ENCODE measurements at places on chromosomes 5 and 9.

DNA sequence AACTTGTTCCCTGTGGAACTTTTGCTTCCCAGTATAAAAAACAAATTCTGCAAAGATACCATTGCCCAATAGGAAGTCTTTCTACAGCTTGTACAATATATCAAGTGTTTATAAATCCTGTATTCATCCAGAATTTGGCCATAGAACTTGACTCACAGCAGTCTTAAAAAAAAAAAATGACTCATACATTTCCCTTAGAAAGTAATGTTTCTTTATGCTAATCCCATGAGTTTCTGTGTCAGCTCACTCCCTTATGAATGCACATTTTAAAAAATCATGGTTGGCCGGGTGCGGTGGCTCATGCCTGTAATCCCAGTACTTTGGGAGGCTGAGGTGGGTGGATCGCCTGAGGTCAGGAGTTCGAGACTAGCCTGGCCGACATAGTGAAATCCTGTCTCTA lies 89.3 kb upstream of the DMRT1 start:
- DNase-seq = no peak

DNA sequence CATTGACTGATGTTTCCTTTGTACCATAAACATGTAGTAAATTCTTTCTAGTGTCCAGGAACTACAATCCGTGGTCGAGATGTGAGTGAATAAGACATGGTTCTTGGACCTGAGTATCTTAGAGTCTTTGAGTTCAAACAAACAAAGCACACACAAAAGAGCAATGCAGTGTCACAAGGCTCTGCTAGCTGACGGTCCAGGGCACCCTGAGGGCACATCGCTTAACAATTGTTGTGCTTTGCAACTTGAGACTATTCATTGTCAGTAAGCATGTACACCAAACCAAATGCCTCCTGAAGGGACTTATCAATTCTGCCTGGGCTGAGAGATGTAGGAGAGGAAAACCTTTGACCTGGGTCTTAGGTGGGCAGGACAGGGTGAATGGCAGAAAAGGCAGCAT lies 84.8 kb downstream of the CAMK4 start:
- no peak for DNase-seq

DNA sequence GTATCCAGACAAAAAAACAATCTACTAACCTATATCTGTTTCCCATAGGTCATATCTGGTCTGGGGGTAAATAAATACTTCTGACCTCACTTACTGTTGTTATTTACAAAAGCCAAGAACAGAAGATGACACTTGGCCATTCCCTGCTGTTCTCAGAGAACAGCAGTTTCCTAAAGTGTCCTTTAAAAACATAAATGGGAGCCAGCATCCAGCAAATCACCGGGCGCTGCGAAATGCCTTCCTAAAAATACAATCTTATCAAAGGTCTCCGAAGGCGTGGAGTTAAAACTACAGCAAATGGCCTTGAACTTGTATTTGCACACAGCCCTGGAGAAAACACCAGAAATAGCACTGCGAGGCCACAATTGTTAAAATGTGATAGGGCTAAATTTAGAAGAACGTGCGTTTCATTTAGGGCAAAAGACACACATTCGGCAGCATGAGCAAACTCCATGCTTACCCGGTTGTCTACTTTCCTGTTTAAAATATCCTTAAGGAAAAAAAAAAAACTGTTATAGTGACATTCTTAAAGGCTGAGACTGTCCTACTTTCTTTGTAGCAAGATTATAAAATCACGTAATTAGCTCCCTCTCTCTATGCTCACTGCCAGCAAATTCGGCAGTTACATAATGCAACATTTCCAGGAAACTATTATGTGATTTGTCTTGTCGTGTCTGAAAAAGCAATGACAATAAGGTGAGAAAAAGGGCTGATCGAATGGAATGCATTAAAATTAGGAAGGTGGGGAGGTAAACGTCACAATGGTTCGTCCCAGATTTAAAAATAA lies 1.5 kb downstream of the NFIL3 start:
- no peak for DNase-seq

GRCh38 chr9:115665519-115665918 lies 488.1 kb upstream of the PAPPA start:
- no peak for DNase-seq

- DNase-seq = no peak
Measured at GRCh38 chr5:31153521-31153920, 40.0 kb upstream of the CDH6 start.

- DNase-seq = no peak
Measured at GRCh38 chr9:125495172-125496119, 211.6 kb downstream of the MAPKAP1 start.

DNA sequence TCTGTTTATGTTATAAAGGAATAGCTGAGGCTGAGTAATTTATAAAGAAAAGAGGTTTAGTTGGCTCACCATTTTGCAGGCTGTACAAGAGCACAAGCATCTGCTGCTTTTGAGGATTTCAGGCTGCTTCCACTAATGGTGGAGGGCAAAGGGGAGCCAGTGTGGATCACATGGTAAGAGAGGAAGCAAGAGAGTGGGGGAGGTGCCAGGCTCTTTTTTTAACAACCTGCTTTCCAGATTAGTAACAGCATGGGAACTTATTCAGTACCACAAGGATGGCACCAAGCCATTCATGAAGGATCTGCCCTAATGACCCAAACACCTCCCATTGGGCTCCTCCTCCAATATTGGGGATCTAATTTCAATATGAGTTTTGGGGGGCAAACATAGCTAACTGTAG lies 40.4 kb downstream of the CCL28 start:
- DNase-seq = no peak

- DNase-seq = no peak
Measured at GRCh38 chr5:169788168-169788567, 151.1 kb downstream of the DOCK2 start.

- no peak for DNase-seq
Measured at GRCh38 chr5:152465140-152465539, 60.1 kb upstream of the NMUR2 start.

- no peak for DNase-seq
Measured at GRCh38 chr5:62779010-62779422, 200.4 kb downstream of the LRRC70 start.

- no peak for DNase-seq
Measured at GRCh38 chr5:154141745-154142221, 48.8 kb upstream of the GALNT10 start.

GRCh38 chr5:34005211-34005610 lies 2.6 kb downstream of the AMACR start:
- no peak for DNase-seq

GRCh38 chr5:143886096-143886495 lies 74.1 kb downstream of the HMHB1 start:
- DNase-seq = no peak

- no peak for DNase-seq
Measured at GRCh38 chr5:132485641-132486317, 4.8 kb downstream of the IRF1 start.

DNA sequence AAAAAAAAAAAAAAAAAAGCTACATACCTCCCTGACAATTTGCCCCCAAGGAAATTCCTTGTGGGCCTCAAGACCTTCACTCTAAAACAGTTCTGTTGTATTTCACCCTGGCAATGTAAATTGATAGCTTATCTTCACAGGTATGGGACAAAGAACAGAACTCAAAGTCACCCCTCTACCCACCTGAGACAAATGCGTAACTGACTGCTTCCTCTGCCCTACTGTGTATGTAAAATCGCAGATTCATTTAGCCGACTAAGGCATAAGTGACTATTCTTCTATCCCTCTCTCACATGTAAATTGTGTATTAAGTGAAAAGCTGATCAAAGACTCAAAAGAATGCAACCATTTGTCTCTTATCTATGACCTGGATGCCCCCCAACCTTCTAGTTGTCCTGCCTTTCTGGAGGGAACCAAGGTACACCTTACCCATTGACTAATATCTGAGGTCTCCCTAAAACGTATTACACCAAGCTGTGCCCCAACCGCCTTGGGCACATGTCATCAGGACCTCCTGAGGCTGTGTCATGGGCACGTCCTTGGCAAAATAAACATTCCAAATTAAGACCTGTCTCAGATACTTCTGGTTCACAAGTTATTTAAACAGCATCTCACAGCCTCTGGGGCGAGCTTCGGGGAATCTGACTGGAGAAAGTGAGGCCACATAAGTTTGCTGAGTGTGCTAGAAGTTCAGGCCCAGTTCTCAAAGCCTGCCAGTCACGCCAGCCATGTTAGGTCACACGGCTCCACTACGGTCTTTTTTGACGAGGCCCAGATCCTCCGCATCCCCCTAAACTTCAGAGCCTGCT lies 954 bp downstream of the TBCA start:
- no peak for DNase-seq

DNA sequence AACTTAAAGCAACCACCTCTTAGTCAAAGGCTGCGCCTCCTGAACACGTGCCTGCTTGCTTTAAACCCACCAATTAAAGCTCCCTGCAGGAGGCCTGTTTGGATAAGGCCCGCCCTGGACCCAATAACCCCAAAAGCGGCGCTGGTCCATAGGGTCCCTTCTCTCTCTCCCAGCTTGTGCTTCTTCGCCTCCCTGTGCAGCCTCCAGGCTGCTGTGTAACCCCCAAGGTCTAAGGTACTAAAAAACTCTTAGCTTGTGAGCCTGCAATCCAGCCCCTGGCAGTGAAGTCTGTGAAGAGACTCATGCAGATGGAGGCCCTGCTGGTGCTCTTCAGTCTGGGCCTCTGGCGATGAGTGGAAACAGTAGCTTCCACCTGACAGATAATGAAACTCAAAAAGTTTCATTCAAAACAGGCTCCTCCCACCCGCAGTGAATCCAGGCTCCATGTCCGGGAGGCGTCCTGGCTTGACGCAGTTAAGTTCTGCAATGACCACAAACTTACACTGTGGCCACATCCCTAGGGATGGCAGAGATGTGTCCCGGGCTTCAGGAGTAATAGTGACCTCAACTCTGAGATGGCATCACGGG lies 97.3 kb downstream of the PRRT1B start:
- DNase-seq = no peak

DNA sequence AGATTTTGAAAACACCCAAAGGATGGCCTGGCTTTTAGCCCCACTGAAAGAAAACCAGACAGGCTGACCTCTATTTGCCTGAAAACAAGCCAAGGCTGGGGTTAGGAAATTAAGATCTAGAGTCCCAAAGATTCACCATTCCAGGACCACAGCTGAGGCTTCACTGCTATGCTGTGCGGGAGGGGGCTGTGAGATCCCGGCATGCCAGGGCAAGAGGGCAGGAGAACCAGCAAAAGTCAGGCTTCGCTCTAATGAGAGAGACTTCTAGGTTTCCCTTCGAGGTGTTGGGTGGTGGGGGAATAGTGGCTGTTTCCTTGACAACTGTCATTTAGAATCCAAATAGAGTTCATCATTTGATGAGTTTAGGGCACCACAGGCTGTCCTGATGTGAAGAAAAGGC lies 152.9 kb upstream of the NFIB start:
- no peak for DNase-seq

DNA sequence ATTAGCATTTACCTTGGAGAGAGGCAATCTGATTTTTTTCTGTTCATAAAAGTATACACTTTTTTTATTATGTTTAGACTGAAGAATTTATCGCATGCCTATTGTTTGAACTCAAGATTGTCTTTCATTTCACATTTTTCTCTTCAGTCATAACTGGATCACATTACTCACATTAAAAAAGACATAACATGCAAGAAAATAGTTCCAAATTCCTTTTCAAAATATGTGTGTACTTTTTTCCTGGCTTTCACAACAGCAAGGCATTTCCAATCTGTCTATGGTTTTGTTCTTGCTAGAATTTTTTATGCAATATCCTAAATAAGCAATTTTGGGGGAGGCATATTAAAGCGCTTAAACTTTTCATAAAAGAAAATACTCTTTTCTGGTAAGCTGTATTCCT lies 21.2 kb downstream of the FTMT start:
- DNase-seq = no peak

DNA sequence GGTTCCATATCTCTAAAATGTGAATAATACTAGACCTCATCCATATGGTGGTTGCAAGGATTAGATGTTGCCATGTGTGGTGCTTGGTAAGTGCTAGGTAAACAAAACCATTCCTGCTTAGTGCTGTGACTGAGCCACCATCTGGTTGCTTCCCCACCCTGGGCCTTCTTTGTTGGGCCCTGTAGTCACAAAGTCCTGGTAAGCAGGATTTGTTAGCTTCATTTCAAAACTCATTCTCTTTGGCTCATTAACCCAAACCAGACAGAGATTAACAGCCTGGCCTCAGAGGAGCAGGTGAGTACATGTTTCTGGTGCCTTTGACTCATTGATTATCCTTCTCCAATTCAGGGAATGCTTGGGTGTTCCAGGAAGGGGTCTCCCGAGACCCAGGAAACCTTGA lies 240.2 kb downstream of the ARHGAP26 start:
- DNase-seq = no peak

GRCh38 chr5:147512659-147513379 lies 3.0 kb upstream of the DPYSL3 start:
- DNase-seq = no peak

GRCh38 chr5:56950626-56951125 lies 1.2 kb downstream of the MIER3 start:
- DNase-seq = peak; percentile 35
